Stimulated activated CD4-positive, alpha-beta T cell treated with anti-CD3 and anti-CD28 coated beads, Interleukin-4, amount 100 ng/mL, for 1 hour (primary cell): ENCODE measurements at places on chromosomes 7 and 10.

DNA sequence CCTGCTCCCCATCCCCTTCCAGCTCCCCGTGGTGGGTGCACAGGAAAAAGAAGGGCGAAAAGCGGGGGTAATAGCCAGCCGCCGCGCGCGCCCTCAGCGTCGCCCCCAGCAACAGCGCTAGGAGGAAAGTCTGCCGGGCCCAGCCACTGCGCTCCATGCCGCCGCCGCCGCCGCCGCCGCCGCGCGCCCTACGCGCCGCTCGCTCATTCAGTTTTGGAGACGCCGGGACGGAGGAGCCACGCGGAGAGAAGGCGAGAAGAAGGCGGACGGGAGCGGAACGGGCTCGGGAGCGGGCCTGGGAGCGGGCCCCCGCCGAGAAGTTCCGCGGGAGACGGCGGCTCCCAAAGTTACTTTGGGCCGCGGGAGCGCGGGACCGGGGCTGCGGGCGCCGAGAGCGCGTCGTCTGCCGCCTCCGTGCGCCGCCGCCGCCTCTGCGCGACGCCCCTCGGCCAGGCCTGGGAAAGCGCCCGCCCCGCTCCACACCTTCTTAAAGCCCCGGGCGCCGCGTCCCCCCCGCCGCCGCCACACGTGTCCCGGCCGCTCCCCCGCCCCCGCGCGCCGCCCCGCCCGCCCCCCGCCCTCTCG is at the start of gene RELN:
TSS of gene RELN (minus strand) at position 459 of the 585 bp plus-strand sequence. CDS start at position 157, 302 bp downstream.
- peak; percentile 2 for DNase-seq

DNA sequence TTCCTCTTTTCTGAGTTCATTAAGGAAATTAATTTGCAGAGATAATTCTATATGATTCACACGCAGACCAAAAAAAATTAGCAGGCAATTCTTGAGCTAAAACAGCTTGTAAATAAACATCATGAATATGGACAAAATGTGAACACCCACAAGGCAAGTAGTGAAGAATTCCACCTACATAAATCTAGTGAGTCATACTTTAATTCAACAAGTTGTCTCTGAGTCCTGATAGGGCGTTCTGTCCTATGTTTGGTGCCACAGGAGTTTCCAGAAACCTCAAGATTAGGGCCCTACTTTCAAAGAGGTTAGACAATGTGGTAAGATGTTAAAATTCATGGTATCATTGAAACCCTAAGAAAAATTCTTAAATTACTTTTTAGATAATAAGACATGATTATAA is 122.3 kb downstream of the SGMS1 start:
- no peak for DNase-seq

- no peak for DNase-seq
Measured at GRCh38 chr7:128838981-128839731, 8.9 kb downstream of the FLNC start.

DNA sequence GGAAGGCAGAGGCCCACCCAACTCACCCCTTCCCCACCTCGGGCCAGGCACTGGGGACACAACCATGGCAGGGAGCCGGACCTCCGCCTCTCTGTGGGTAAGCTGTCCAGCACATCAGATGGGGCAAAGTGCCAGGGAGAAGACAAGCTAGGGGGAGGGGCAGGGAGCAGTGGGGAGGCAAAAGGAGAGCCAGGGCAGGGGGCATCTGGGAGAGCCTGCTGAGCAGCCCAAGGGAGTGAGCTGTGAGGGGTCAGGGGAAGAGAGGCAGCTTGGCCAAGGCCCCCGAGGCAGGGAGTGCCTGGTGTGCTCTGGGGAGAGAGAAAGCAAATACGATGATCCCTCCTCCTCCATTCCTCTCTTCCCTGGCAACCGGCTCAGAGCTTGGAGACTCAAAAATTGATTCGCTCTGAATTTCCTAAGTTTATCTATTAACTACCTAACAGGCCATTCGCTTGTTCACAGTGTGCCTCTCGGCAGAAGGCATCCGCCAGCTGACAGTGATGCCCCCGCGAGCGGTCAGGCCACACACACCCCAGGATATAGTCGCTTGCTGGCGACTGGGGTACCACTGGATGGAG is 4.5 kb downstream of the CAMK2B start:
- no peak for DNase-seq

GRCh38 chr7:111910656-111911055 is 295.5 kb downstream of the DOCK4 start:
- no peak for DNase-seq
